HepG2 (cell line): ENCODE measurements at places on chromosomes 6 and 20. TPM values are rescaled to one million over a fixed set of nuclear protein-coding genes. Genes with fewer than 3 reads are reported as not detected.

OXT gene
- not detected in 2 replicates for total RNA-seq

CALHM5 gene
- not detected in 2 replicates for total RNA-seq

FAM83D gene
- total RNA-seq: 64.0 and 76.5 TPM in 2 replicates

BCAS1 gene
- 0.67 and 0.91 TPM in 2 replicates for total RNA-seq

TAF4 gene
- total RNA-seq: 12.0 and 12.2 TPM in 2 replicates

SFTA2 gene
- not detected in 2 replicates for total RNA-seq

- no peak for DNase-seq
- peaks cover 13% of the 10 kb centered on the region for H3K4me1 ChIP-seq
- H3K27me3 ChIP-seq: no peaks in the 10 kb centered on the region
These were observed 15.2 kb upstream of the TOX2 start for GRCh38 chr20:43899274-43900120.

DNA sequence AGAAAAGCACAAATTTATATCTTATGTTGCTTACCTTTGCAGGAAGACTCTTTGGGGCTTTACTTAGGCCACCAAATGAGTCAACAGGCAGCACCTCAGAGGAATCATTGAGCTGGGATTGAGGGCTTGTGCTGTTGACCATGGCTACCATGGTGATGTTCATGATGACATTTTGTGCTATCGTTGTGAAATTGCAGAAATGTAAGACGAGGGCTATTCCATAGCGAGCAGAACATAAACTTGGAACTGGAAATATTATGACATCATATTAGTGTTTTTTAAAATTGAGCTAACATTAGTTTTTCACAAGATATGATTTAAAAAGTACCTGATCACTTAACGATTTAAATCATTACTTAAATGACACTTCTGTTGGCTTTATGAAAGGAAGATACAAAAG lies 11.8 kb downstream of the SLC17A3 start:
- H3K27ac ChIP-seq: no peak overlapping the region
- no peak for DNase-seq
- H3K27me3 ChIP-seq: no peaks in the 10 kb centered on the region
- no peak overlapping the region for H3K4me3 ChIP-seq

DNA sequence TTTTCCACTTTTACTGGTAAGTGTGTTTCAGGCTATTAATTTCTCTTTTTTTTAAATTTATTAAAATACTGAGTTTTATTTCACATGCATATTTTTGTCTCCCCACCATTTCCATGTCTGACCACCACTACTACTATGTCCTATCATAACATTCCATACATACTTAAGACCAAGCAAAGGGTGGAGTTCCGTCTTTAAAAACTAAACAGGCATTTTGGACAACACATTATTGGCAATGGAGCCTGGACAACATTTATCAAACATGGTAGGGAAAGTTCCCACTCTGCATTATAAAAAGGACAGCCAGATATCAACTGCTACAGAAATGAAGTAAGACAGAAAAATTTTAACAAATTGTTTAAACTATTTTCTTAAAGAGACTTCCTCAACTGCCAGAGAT lies 91.9 kb downstream of the LMBRD1 start:
- DNase-seq: no peak
- H3K27ac ChIP-seq: no peak overlapping the region
- H3K27me3 ChIP-seq: no peaks in the 10 kb centered on the region
- H3K4me3 ChIP-seq: no peak overlapping the region
- no peaks in the 10 kb centered on the region for H3K36me3 ChIP-seq
- no peaks in the 10 kb centered on the region for H3K4me1 ChIP-seq

GRCh38 chr20:944774-945410 lies 28.8 kb upstream of the ANGPT4 start:
- no peak overlapping the region for H3K4me3 ChIP-seq
- H3K27me3 ChIP-seq: peaks cover 8% of the 10 kb centered on the region; the same call in 1 of the 3 replicates

DNA sequence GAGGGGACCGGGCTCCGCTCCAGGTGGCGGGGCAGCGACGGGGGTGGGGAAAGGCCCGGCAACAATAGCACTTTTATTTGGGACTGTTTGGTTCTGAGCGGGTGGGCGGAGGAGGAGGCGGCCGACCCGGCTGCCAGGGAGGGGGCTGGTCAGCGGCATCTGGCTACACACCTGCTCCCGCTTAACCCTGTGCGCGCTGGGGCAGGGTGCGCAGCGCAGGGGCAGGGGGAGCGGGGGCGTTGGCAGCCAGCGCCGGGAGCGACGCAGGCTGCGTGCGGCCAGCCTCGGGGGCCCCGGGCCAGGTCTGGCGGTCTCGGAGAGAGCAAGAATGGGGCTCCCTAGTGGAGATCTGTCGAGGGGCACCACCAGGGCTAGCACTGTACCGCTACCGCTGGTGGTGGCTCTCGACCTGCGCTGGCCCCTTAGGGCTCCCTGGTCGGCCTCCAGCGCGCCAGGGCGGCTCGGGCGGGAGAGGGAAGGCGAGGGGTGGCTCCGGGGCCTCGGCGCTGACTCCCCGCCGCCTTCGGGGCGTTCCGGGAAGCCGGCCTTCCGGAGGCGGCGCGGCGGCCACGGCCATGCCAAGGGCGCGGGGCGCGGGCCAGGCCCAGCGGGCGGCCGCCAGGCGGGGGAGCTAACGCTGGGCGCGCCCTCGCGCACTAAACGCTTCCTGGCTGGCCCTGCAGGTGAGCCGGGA lies 92.4 kb downstream of the NCR2 start:
- H3K4me3 ChIP-seq: peak overlapping the region; percentile 73
- H3K4me1 ChIP-seq: peaks cover 52% of the 10 kb centered on the region
- H3K27ac ChIP-seq: no peak overlapping the region
- DNase-seq: peak; percentile 65

DNA sequence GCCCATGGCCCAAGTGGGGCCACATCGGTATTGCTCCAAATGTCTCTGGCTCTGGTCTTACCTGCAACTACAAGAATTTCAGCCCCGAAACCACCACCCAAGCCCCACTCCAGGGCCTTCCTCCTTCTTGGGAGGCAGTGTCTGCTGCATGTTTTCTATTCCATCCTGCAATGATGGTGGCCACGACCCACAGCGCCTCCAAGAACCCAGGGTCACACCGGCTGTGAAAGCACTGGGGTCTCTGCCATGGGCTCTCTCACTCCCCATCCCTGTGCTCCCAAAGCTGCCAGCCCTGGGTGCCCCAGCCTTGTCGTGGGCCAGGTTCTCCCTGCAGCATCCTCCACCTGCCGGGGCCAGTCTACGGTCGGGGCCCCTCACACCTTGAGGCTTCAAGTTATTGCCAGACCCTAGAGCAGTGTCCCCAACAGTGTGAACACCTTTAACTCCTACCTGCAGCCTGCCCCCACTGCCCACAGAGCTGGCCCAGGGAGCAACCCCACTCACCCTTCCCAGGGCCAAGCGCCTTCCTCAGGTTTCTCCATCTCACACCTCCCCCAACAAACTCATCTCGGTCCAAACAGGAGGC lies 115.4 kb downstream of the JPH2 start:
- no peak overlapping the region for H3K27ac ChIP-seq
- no peak overlapping the region for H3K4me3 ChIP-seq
- DNase-seq: no peak
- peaks cover 39% of the 10 kb centered on the region; the same call in 1 of the 2 replicates for H3K27me3 ChIP-seq
- H3K36me3 ChIP-seq: no peaks in the 10 kb centered on the region

DNA sequence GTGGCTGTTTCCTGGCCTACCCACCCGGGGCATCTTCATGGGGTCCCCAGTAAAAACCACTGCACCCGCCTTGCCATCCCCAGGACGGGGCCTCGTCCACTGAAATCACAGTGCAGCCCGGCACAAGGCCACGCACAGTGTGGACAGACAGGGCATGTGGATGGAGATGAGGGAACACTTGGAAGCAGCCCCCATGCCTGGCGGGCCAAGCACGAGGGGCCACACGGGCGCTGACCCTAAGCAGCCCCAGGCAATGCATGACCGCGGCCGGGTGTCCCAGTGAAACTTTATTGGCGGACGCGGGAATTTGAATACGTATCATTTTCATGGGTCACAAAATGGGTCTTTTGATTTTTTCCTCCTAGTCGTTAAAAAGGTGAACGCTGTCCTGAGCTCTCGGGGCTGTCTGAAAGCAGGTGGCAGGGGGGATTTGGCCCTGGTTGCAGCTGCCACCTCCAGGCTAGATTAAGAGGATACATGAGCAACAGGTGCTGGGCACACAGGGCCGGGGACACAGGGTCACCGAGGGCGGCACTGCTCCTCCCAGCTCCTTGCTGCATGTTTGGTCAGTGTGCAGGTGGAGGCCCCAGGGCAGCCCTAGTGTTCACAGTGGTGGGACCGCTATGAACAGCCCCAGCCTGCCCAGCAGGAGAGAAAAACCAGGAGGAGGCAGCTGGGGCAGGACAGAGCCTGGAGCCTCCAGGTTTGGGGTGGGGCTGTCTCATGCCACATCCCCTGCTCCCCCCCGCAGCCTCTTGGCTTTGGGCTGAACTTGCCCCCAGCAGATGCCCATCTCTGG lies 74.9 kb upstream of the SLCO4A1 start:
- H3K4me3 ChIP-seq: no peak overlapping the region
- no peak for DNase-seq
- no peak overlapping the region for H3K27ac ChIP-seq
- H3K36me3 ChIP-seq: no peaks in the 10 kb centered on the region
- peaks cover 32% of the 10 kb centered on the region for H3K27me3 ChIP-seq

DNA sequence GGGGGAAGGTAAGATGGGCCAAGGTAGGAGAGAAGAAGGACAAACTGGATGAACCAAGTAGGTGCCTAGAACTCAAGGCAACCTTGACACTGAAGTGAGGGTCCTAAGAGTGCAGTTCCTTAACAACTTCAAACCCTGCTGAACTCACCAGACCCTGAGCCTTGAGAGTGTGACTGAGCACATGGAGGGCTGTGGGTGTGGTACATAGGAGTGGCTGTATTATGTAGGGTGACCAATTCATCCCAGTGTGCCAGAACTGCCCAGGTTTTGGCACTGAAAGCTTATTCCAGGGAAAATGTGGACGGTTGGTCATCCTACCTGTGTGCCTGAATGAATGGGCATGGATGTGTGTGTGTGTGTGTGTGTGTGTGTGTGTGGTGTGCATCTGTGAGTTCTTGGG lies 281.8 kb downstream of the DHX35 start:
- H3K4me3 ChIP-seq: no peak overlapping the region
- no peak for DNase-seq
- H3K36me3 ChIP-seq: no peaks in the 10 kb centered on the region
- no peak overlapping the region for H3K27ac ChIP-seq
- no peaks in the 10 kb centered on the region for H3K4me1 ChIP-seq
- no peaks in the 10 kb centered on the region for H3K27me3 ChIP-seq

DNA sequence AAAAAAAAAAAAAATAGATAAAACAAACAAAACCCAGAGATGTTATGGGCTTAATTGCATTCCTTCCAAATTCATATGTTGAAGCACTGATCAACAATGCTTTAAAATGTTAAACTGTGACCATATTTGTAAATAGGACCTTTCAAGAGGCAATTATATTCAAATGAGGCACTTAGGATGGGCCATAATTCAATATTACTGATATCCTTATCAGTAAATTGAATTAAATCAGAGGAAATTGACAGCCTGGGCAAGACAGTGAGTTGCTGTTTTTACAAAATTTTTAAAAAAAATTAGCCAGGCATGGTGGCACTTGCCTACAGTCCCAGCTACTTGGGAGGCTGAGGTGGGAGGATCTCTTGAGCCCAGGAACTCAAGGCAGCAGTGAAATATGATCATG lies 364.1 kb downstream of the GJA1 start:
- H3K27ac ChIP-seq: no peak overlapping the region
- no peak overlapping the region for H3K4me3 ChIP-seq
- no peaks in the 10 kb centered on the region for H3K36me3 ChIP-seq
- H3K4me1 ChIP-seq: no peaks in the 10 kb centered on the region
- DNase-seq: no peak

DNA sequence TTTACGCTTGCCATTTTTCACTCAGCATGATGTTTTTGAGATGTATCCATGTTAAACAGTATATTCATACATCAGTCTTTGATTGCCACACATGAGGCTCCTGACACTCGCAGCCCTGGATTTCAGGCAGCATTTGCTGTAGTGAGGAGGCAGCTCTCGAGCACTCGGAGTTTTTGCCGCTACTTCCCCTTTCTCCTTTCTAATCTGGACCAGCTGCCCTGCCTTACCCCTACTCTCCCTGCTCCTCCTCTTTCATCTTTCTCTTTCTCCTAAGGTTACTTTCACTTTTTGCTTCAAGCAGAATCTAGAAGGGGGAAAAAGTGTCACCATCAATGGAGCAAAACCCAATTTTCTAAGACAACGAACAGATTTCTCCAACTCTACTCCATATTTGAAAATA lies 5.9 kb upstream of the CST3 start:
- peaks cover 51% of the 10 kb centered on the region for H3K4me1 ChIP-seq
- H3K4me3 ChIP-seq: no peak overlapping the region
- no peak overlapping the region for H3K27ac ChIP-seq

DNA sequence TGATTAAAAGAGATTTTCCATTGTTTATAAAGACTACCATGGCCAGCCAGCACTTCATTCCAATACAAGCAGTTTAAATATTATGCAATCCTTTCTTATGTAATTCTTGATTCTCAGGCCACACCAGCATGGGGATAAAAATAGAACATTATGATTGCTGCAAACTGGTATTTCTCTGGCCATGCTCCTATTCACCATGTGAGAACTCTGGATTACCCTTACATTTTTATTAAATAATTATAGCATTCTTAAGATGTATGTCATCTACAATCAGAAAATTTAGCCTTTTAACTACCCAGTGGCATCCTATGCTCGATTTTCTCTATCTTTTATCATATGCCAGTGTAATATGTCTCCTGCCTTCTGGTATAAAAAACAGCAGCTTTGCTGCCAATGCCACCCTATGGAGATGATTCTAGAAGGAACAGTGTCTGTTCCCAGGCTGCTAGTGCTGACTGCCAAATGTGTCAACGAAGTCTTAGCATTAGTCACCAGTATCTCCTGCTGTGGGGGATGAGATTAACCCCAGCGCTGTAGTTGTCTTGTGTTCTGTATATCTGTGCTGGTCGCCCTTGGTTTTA lies 501.4 kb downstream of the BCKDHB start:
- H3K36me3 ChIP-seq: no peaks in the 10 kb centered on the region
- no peak overlapping the region for H3K4me3 ChIP-seq
- H3K27me3 ChIP-seq: no peaks in the 10 kb centered on the region
- H3K27ac ChIP-seq: no peak overlapping the region

DNA sequence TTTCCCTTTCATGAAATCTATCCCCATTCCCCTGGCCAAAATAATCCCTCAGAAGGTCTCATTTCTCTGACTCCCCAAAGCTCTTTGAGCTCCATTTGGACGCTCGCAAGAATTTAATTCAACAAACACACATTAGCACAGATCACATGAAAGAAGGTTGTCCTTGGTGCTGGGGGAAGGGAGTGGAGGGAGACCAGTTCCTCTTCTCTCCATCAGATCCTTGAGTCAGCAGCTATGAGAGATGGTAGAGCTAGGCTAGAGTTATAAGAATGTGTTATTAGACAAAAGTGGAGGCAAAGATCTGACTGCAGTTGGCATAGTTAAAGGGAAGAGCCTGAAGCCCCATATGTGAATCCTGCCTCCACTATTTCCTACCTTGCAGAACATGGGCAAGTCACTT lies 184.2 kb upstream of the CDYL start:
- H3K27ac ChIP-seq: no peak overlapping the region
- H3K4me1 ChIP-seq: no peaks in the 10 kb centered on the region
- no peaks in the 10 kb centered on the region for H3K36me3 ChIP-seq
- no peak overlapping the region for H3K4me3 ChIP-seq
- DNase-seq: no peak
